NCI-H460 (cell line): ENCODE measurements at places on chromosomes 5 and 9. TPM values are rescaled to one million over a fixed set of nuclear protein-coding genes. Genes with fewer than 3 reads are reported as not detected.

GRCh38 chr9:677461-678097 is 163.9 kb upstream of the DMRT1 start:
- no peak for DNase-seq

DNA sequence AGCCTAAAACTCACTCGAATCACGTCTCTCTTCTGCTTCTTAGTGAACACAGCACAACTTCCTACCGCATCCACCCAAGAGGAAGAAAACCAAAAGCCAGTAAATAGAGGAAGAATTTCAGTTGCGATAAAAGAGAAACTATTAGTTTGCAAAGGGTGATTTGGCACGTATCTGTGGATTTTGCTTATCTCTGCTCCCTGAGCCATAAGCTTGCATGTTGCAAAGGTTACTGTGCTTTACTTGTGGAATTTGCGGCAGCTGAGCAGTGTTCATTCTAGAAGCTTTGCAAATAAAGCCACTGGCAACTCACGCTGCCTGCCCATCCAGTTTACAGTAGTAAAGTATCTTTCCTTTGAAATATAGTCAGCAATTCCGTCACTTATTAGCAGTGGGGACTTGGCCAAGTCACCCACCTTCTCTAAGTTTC is 149.0 kb upstream of the PCA3 start:
- no peak for DNase-seq

GRCh38 chr5:21164425-21164824 is 1176.4 kb upstream of the CDH18 start:
- no peak for DNase-seq

Gene ZBED3
- 2.9 and 3.3 TPM in 2 replicates for total RNA-seq

Gene TEX48
- total RNA-seq, result not detected in 2 replicates

Gene ENC1
- total RNA-seq, result 76.9 and 82.3 TPM in 2 replicates
